ENCODE measurements at places on chromosomes 1 and 21.

DNA sequence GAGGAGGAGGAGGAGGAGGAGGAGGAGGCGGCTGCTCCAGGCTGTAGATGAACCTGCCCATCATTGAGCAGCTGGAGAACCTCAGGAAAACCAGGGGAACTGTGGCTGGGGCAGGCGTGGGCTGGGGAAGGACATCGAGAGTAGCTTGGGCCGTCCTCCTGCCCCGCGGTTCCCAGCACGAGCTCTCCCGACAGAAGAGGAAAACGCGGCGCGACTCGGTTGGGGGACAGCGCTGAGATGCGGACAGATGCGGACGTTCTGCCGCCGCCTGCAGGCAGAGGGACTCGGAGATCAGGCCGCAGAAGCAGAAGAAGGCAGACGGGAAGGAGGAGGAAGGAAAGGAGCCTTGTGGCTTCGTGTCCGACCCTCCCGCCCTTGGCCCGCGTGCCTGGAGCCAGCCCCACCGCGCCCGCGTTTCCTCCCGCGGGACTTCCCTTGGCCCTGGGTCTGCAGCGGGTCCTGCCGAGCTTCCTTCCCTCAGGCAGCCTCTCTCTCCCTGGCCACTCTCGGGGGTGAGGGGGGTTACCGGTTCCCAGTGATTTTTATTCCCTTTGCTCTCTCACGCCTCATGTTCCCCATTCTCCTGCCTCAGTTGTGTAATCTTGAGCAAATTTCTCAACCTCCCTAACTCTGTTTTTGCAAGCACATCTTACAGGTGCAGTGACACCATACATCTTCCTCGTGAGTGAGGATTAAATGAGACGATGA lies 1.7 kb upstream of the TNFRSF9 start:
- DNase-seq, result no peak

DNA sequence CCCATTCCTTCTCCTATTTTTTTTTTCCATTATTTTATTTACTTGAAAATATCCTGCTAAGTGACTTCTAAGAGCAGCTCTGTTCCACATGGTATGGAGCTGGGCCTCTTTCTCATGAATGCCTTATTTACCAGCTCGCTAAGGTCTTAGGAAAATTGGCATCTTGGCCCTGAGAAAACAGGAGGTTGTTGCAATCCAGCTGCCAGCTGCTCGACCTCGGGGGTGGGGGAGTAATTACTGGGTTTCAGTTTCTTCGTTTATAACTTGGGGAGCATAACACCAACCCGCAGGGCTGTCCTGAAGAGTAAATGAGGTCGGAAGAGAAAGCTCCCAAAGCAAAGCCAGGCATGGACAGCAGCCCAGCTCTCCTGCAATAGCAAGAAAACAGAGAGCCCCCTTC lies 176.3 kb downstream of the AJAP1 start:
- DNase-seq, result no peak

DNA sequence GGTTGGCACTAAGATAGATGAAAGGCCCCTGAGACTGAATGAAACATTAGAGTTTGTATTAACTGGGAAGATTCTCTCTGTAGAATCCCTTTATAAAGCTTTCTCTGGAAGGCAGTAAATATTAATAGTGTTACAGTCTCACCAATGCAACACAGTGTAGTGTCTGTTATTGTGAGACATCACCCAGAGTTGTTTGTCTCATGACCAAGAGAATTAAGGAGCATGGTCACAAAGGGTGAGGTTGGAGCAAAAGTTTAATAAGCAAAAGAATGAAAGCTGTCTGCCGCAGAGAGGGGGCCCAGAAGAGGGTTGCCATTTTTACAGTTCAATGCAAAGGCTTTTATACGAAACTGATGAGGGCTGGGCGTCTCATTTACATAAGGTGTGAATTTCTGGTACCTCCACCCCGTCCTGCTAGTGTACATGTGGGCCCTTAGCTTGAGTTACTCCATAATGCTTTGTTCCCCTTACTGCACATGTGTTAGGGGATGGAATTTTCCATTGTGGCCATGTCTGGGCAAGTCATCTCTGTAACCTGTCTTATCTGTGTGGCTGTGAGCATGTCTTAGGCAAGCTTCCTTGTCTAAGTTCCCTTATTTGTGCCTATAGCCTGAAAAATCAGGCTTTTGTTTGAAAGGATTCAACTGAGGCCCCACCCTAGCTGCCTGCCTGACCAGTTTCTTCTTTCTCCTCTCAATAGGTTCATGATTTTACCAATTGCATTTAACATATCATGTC lies 184.1 kb downstream of the RASAL2 start:
- DNase-seq, result no peak

GRCh38 chr1:19828546-19828945 lies 13.5 kb upstream of the RNF186 start:
- no peak for DNase-seq

- DNase-seq, result no peak
Observed at GRCh38 chr1:229480495-229480894, 27.6 kb downstream of the NUP133 start.

DNA sequence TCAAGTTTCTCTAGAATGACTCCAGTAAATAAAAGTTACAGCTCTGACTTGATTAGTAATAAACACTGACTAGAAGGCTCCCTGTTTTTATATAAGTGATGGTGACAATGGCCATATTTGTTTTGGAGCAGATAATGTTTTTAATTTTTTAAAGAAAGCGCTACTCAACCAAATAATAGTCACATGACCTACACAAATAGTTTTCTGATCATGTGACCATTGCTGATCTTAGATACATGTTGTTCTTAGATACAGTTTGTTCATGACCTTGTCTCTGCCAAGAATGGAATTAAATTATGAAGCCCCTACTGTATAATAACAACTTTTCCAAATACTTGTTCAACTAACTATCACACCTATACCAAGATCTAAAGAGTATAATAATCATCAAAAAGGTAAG lies 22.3 kb upstream of the CLDN8 start:
- no peak for DNase-seq
